Activated CD8-positive, alpha-beta memory T cell treated with anti-CD3 and anti-CD28 coated beads for 1 hour (primary cell): ENCODE measurements at places on chromosomes 5 and 9.

DNA sequence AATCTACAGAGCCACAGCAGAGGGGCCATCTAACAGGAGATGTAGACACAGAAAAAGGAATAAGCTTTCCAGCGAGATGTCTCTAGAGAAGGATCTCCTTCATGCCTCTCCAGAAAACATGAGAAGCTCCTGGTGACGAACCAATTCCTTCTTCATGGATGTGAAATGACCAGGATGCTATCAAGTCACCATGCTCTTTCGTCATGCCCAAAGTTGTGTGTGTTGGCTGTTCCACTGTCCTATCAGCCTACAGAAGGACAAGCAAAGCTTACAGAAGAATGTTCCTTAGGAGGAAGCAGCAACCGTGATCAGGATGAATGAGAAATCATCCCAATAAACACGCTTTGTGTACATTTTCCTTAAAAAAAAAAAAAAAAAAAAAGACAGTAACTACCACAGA lies 54.4 kb downstream of the ALDH7A1 start:
- DNase-seq: no peak

GRCh38 chr5:123454259-123454911 lies 31.2 kb upstream of the CEP120 start:
- no peak for DNase-seq

DNA sequence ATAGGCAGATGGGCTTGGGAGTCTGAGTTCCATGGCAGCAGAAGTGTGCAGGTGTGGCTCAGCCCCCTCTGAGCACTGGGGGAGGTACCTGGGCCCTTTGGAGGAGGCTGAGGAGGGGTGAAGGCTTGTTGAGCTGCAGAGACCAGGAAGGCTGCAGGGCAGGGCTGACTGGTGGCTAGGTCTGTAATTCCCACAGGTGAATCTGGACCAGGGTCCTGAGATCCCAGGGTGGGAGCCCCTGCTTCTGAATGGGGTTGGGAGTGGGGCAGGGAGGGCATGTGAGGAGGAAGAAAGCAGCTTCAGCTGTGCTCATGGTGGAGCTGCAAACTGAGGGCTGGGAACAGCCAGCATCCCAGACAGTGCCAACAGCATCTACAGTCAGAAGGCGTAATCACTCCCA lies 111.1 kb downstream of the CACNA1B start:
- DNase-seq: no peak

DNA sequence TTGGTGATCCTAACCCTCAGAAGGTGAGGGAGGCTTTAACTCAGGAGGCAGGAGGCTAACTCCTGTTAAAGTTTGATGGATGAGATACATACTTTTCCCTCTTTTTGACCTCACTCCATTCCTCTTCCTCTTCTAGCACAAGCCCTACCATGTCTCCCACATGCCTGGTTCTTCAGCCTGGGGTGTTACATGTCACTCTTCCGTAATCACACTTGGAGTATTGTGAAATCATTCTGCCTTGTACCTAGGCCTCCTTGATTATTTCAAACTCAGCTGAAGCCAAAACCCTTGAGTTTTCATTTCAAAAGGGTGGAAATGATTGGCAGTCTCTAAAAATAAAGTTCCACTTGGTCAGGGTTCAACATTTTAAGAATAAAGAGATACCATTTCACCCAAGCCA lies 1.8 kb downstream of the PLAC8L1 start:
- no peak for DNase-seq

GRCh38 chr9:38296807-38297206 lies 95.7 kb upstream of the ALDH1B1 start:
- no peak for DNase-seq
